ENCODE measurements at places on chromosomes 3 and 15.
A peak's percentile ranks its signal among the peaks of the same experiment; 100 is the strongest.

GRCh38 chr3:40504636-40505430, 1.0 kb upstream of the ZNF620 start:
- no peak for DNase-seq

GRCh38 chr3:73542136-73542535, 82.6 kb downstream of the PDZRN3 start:
- no peak for DNase-seq

GRCh38 chr15:70299931-70300869, 202.5 kb upstream of the TLE3 start:
- DNase-seq, result no peak

DNA sequence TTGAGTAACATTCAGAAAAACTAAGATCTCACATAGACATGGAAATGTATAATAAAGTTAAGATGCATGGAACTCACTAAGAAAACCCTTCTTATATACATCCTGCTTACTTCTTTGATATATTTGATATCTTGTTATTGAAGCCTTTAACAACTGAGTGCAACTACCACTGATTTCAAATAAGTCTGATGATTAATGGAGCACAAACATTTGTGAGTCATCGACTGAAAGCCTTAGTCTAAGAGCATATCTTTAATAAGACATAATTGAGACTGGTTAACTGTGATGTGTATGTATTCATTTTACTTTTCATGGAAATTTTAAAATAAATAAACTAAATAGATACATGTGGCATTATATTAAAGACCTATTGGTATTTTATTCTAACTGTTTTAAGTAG, 740.5 kb downstream of the EPHA3 start:
- no peak for DNase-seq

GRCh38 chr3:12810961-12811360, 14.5 kb downstream of the CAND2 start:
- DNase-seq, result no peak

DNA sequence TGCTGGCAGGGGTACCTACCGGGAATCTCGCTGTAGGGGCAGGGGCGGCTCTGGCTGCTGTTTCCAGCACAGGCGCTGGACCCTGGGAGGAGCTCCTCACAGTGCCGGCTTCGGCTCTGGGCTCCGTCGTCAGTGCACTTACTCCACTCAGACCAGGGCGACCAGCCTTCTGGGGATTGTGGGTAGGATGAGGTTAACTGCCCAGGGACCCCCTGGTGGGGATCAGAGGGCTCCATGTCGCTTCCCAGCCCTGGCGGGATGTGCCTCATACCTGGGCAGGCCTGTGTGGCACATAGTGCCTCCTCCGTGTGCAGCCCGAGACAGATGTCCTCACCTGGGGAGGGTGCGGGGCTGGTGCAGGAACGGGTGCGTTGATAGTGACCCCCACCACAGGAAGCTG, 115.7 kb downstream of the SEMA5B start:
- DNase-seq, result no peak

DNA sequence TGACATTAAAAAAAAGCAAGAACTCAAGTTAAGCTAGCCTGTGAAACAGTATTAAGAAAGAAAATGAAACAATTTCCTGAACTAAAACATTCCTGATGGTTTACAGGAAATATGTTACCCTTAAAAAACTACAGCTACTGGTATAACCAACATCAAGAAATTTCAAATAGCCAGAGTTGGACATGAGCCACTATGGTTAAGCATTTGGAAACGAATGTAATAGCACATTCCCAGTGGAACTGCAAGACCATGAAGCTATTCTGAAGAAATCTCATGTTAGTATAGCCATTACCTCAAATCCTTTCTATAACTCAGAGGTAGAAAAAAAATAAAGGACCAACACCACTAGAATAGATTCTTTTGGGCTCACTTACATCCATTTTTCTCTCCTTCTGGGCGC, 30.2 kb downstream of the CPNE4 start:
- DNase-seq, result no peak

GRCh38 chr3:53835257-53835656, 11.0 kb downstream of the CHDH start:
- DNase-seq, result no peak

DNA sequence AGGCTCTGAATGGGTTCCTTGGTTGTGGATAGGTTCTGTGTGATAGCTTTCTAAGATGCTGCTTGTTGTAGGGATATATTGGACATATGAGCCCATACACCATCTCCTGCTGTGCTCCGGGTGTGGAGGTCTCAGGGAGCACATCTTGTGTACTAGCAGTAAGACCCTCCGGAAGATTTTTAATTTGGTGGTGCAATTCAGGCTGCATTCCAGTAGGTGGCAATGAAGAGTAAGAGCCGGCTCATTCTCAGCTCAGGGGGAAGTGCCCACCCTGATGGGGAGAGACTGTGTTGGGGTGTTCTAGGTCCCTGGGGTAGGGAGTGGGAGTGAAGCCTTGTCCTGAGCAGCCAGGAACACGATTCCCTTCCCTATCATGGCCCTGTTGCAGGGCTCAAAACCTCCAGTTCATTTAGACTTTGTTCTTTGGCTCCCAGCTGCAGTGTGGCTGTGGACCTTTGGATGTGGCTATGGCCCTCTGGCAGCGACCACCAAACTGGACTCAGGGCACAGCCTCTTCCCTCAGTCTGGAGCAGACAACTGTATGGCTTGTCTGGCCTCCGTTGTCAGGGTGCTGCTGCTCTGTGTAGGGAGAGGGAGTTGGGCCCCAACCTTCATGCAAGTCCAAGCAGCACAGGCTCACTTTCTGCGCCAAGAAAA, 104.7 kb downstream of the UNC13C start:
- peak; percentile 52 for DNase-seq

DNA sequence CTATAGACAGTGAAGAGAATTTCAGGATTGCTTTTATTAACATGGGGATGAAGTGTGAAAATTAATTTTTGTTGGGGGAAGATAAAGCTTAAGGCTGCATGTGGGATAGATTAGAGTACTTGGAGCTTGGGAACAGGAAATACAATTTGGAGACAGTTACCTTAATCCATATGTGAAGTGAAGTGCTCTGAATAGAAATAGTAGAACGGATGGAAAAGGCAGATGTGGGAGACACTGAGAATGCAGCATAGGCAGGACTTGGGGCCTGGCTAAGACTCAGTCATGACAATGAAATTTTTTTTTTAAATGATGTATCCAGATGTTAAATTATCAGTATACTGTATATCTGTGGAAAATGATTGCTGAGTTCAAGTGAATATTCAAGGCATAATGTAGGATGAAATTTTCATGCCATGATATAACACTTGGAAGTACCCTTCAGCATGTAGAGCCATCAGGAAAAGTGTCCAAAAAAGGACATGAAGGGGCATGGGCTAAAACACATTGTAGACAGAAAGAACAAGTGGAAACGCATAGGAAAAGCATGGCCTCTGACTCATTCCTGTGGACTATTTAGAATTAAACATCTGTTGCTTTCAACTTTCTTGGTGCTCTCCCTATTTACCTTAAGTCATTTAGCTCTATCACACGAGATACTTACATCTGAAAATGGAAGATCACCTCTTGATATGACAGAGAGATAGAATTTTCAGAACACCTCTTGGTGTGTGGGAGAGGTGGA, 134.8 kb downstream of the RBMS3 start:
- DNase-seq, result no peak

- no peak for DNase-seq
Measured at GRCh38 chr3:54970895-54971294, 43.0 kb upstream of the LRTM1 start.

- no peak for DNase-seq
Measured at GRCh38 chr15:68389041-68389930, 42.7 kb downstream of the ITGA11 start.

GRCh38 chr3:124786511-124787241, 56.4 kb downstream of the UMPS start:
- DNase-seq, result no peak

GRCh38 chr3:33089515-33089914, 7.4 kb downstream of the GLB1 start:
- DNase-seq, result no peak

DNA sequence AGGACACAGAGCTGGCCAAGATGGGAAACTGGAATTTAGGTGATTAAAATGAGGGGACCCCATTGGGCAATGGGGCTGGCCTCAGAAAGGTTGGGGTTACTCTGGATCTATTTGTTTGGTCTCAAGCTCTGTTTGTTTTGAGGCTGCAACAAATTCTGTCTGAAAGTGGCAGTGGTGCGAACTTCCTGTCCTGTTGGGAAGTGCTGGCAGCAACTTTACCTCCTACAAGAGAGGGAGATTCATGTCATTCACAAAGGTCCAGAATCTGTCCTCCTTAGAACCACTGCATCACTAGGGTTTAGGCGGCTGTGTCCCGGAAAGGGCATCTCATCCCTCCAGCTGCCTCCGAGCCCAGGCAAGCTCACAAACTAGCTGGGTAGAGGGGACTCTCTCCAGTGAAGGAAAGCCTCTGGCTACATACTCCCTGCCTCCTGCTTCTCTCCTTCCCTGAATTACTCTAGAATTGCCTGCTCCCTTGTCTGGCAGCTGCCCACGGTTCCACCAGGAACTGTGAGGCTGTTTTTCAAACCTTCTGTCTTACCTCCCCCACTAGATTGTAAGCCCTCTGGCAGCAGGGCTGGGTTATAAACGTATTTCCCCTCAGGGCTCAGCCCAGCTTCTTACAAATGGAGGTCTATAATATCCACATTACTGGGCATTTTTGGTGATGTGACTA, 23.6 kb downstream of the MEGF11 start:
- no peak for DNase-seq

- DNase-seq, result no peak
Measured at GRCh38 chr15:69719527-69720240, 267.1 kb downstream of the RPLP1 start.

GRCh38 chr3:16480861-16481545, 32.5 kb downstream of the RFTN1 start:
- peak; percentile 9 for DNase-seq

DNA sequence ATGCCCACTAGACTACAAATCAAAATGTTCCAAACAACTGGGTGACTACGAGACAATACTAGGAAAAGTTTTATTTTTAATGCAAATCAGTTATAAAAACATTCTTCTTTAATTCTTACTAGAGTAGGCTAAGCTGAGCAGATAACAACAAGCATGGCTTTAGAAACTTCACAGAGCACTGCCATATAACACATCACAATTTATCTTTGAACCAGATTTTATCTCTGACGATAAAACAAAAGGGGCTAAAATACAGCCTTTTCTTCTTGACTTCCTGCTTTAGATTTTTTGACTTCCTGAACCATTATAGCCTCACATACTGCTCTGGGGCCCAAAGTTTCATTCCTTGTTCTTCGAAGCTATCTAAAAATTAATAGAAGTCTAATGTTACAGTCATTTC, 25.9 kb downstream of the TBC1D2B start:
- no peak for DNase-seq

DNA sequence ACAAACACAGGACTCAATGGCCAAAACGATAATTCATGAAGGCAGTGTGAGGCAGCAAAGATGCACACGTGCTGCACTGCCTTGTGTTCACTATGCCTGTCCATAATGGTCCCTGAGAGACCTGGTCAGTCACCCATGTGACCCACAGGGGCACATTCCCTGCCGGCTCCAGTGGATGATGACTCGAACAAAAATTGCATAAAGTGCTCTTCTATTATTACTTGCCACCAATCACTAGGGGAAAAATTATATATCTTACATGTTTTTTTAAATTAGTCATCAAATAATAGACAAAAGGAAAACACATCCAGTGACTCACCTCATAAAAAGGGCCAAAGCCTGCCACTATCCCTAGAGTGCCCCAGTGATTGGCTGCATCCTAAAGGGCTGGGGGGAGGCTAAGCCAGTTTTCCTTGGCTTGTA, 47.5 kb downstream of the UBP1 start:
- DNase-seq, result no peak

GRCh38 chr3:133831966-133832801, 26.6 kb downstream of the SRPRB start:
- DNase-seq, result no peak

- DNase-seq, result no peak
Measured at GRCh38 chr3:123341-123740, 73.2 kb upstream of the CHL1 start.

All from neuronal stem cell (in vitro differentiated cells).